ENCODE measurements at places on chromosomes 6 and 20.

GRCh38 chr6:74764486-74764885, 441.4 kb downstream of the COL12A1 start:
- no peak for DNase-seq

DNA sequence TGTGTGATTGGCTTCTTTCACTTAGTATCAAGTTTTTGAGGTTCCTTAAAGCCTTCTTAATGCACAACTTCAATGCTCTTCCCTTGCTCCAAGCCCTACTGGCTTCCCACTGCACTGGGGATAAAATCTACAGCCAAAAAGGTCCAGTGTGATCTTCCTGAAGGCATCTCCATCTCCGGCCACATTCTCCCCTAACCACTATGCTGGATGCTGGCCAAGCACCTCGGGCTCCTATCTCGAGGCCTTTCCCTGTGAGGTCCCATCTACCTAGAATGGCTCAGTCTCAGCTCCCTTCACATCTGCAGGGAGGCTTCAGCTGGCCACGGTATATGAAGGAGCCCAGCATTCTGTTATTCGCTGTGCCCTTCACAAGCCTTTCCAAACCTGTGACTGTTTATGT, 48.1 kb downstream of the CNKSR3 start:
- DNase-seq: no peak

DNA sequence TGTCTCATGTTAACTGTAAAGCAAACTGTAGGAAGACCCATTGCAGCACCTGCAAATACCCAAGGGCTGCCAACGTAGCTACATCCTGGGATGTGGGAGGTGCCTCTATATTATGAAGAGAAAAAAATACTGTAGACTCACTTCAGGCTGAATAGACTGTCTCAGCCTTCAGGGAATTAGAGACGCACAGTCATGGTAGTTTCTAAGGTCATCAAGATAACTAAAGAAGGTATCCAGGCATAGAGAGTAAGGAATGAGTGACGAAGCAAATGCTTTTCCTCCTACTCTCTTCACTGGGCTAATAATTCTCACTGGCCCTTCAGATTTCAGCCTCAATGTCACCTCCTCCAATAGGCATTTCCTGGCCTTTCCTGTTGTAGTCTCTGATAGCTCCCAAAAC, 121.6 kb upstream of the ECI2 start:
- peak; percentile 26 for DNase-seq

GRCh38 chr6:146304181-146304580, 239.5 kb upstream of the RAB32 start:
- DNase-seq: no peak

DNA sequence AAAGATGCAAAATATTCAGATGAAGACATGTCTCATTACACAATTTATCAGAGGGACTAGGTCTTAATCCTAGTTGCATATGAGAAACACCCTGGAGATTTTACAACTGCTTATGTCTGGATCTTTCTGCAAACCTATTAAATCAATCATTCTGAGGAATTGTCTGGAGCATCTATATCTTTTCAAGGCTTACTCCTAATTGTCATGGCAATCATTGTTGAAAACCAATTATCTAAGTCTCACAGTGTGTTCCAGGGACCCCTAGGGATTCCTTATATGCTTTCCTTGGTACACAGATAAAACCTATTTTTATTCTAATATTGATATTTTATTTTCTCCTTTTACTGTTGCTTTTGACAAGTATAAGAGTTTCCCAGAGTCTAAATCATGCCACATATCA, 696.9 kb upstream of the EYS start:
- no peak for DNase-seq

DNA sequence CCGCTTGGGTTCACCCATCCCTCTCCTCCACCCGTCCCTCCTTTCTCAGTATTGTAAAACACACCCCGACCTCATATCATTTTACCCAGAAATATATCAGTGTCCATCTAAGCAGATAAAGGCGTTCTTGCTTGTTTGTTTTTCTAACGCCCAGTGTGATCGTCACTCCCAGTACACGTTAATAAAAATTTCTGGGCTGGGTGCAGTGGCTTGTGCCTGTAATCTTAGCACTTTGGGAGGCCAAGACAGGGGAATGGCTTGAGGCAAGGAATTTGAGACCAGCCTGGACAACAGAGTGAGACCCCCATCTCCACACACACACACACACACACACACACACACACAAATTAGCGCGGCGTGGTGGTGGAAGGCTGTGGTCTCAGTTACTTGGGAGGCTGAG, 24.4 kb upstream of the TFAP2C start:
- no peak for DNase-seq

GRCh38 chr6:30816791-30817739, 67.3 kb upstream of the DDR1 start:
- DNase-seq: no peak

DNA sequence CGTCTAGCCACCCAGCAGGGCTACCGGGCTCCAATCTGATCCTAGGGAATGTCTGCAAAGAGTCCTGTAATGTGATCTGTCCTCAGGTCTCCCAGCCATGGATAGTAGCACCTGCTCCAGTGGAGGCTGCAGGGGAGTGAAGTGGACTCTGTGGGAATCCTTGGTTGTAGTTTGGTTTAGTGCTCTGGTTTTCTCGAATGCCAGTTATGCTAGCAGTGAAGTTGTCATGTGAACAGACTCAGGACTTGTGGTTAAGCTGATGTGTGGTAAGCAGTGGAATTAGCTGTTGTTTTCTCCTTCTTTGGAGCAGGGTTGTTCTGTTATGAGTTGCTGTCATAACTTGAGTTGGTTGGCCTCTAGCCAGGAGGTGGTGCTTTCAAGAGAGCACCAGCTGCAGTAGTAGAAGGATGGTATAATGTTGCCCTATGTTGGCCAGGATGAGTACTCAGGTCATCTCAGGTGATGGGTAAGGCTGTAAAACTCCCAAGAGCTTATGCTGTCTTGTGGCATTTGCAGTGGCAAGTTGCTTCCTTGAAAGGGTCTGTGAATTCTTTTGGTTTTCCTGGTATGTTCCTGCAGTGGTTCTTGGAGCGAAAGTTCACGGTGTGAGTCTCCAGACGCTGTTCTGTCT, 390.2 kb downstream of the UTRN start:
- DNase-seq: no peak

DNA sequence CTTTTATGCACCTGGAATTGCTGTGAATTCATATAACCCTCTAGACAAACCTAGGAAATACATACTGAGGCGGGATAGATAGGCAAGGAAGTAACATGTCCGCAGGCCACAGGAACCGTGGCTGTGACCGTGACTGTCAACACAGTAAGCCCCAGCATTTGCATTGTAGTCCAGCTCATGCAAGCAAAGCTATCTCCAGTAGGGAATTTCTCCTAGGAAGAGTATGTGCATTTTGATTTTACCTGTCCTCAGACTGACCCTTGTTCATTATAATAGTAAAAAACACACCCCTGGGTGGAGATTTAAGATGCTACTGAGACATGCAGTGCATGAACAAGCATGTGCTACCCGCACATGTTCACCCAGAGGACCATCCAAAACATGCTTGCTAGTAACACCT, 30.5 kb upstream of the RIMS4 start:
- DNase-seq: no peak

- DNase-seq: peak; percentile 91
These were observed 97.0 kb upstream of the MAN1A1 start for GRCh38 chr6:119446609-119447008.

DNA sequence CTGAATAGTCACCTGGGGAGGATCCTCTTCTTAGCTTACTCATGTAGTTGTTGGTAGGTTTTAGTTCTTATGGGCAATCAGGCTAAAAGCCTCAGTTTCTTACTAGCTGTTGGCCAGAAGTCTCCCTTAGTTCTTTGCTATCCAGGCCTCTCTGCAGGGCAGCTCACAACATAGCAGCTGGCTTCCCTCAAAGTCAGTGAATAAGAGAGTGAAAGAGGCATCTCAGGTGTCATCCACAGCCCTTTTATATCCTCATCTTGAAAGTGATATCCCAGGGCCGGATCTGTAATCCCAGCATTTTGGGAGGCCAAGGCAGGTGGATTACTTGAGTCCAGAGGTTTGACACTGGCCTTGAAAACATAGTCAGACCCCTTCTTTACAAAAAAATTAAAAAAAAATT, 42.1 kb upstream of the FOXA2 start:
- DNase-seq: no peak

DNA sequence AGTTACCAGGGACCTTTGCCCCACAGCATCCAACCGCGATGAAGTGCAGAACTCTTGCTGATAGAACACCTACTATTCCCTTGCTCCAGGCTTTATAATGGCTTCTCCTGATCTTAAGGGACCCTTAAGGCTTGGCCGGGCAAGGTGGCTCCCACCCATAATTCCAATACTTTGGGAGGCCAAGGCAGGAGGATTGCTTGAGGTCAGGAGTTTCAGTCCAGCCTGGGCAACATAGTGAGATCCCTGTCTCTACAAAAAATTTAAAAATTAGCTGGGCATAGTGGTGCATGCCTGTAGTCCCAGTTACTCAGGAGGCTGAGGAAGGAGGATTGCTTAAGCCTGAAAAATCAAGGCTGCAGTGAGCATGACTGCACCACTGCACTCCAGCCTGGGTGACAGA, 68.8 kb downstream of the GCNT2 start:
- DNase-seq: no peak

- no peak for DNase-seq
These were observed 527.8 kb upstream of the FLRT3 start for GRCh38 chr20:14865169-14865568.

GRCh38 chr6:126437205-126437604, 97.3 kb downstream of the CENPW start:
- no peak for DNase-seq

GRCh38 chr6:14756340-14756739, 489.5 kb upstream of the JARID2 start:
- no peak for DNase-seq

DNA sequence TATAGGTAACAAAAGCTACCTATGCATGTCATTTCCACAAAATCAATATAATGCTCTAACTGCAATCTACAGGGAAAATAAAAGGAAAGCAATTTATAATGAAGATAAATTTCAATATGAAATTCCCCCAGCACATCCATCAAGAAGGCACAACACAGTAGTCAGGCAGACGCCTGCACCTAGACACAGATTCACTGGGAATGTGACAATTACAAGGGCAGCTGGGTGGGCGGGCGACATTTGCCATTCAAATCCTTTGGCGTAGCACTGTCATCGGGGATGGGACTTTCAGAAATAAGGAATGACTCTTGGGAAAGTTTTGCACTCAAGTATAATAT, 60.4 kb downstream of the SULF2 start:
- no peak for DNase-seq

DNA sequence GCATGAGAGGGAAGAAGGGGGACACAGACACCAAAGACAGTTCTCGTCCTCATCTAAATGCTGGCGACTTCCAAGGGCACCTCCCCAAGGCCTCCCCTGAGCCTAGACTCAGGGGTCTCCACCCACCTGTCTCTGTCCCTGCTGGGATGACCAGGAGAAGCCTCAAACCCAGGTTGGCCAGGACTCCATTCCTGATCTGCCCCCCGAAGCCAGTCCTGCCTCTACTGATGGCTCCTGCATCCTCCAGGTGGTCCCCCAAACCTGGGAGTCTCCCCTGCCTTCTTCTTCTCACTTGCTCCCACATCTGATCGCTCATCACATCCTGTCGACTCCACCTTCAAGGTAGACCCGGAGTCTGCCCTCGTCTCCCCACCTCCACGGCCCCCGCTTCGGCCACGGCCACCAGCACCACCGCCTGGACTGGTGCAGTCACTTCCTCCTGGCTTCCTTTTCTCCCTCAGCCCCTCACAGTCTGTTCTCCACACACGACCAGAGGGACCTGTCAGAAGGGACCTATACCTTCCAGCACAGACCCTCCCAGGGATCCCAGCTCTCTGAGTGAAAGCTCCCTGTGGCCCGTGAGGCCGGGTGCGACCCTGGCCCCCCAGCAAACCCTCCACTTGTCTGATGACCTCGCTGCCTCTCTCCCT, 92.1 kb downstream of the CEBPB start:
- no peak for DNase-seq

DNA sequence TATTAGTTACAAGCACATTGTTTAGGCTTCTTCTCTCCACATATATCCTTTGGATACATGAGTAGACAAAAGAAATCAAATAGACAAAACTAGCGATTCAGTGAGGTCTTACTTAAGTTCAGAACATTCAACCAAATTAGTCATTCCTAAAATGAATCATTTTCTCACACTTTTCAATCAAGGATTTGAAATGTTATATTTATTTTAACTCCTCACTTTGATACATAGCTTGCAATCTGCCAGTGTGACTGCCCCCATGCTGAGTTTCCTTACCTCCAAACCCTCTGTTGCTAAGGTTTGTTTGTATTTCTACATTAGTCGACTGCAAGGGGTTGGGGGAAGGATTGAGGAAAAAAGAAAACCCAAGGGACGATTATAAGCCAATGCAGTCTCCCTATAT, 3.5 kb upstream of the MOXD1 start:
- no peak for DNase-seq

DNA sequence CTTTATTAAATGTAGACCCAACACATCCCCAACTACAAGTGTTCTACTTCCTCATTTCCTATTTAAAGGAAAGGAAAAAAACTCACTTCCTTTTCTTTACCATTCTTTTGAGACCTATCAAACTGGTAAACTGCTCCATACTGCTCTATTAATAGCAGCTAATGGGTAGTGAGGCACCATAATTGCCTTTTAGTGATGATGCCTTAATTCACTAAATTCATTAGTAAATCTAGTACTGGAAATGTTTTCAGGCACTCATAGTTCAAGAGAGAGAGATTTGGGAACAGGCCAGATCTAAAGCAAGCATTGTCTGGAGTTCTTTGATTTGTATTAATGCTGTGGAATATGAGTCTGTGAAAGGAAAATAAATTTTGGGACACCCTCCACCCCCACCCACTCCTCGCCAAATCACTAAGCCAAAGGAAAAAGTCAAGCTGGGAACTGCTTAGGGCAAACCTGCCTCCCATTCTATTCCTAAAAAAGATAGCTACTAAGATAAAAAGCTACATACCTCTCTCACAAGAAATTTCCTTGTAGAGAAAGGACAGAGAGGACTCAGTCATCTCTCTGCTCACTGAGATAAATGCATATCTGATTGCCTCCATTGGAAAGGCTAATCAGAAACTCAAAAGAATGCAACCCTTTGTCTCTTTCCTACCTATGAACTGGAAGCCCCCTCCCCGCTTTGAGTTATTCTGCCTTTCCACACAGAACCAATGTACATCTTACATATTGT, 13.6 kb upstream of the IBTK start:
- peak; percentile 54 for DNase-seq

DNA sequence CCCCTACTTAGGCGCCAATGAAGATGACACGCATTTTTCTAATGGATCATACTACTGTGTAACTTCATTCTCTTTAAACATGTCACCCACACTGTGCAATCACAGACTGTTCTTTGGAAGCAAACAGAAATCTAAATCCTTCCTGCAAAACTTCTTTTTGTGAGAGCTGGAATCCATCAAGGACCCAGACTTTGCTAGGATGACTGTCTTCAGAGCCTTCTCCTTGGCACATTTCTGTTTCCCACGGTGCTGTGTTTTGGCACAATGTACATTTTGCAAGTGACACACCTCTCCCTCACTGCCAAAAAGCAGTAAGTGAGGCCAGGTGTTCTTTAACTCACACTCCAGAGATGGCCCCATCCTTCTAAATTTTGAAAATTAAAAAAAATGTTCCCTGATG, 21.7 kb upstream of the TAGAP start:
- no peak for DNase-seq
